ENCODE measurements at places on chromosomes 4 and X.
A peak's percentile ranks its signal among the peaks of the same experiment; 100 is the strongest.

DNA sequence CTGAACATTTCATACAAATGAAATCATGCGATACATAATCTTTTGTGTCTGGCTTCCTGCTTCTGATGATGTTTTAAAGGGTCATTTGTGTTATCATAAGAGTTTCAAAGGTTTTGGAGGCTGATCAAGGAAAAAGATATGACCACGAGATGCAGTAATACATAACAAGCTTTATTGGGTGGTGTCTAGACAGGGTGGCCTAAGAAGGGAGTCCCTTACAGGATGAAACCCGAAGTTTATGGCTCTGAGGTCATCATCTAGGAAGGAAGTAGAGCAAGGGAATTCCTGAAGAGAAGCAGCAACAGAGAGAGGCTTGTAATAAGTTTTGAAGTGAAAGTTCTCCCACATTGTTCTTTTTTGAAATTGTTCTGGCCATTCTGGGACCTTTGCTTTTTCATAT, 40.8 kb upstream of the SOD3 start:
- DNase-seq: no peak

DNA sequence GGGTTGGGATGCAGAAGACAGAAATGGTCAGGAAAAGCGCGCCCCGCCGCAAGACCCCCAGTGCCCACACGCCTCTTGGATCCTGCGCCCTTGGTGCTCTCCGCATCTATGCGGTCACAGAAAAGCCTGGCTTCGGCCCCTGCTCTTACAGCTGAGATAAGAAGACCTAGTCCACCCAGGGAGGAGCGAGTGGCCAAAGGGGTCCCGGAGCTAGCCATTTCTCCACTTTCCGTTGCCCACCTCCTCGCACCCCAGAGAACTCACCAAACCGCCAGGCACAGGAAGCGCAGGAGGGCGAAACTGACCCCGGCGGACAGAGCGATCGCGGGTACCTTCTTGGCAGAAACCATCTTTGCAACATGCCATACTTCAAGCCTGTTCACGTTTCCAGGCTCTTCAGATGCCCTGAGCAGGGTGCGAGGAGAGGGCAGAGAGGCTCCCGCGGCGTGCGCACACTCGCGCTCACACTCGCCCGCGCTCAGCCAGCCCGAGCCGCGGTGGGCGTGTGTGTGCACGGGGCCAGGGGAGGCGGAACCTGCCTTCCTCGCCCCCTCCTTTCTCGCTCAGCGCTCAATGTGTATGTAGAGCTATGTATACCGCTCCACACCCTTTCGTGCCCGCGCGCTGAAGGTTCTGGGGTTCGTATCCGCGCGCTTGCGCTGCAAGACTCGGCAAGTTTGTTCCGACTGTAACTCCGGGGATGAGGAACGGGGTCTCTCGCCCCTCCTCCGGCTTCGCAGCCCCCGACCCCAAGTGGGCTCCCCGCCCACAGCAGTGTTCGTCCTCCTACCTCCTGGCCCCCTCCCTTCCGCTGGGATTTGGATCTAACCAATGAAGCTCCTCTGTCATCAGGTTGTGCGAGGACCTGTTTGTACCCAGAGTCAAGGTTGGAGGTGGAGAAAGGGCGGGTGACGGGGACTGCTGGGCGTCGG, at the start of gene GABRA4:
GABRA4 (minus strand) TSS at position 507 of the 932 bp plus-strand sequence; CDS start at position 350, 157 bp downstream.
- no peak for DNase-seq

DNA sequence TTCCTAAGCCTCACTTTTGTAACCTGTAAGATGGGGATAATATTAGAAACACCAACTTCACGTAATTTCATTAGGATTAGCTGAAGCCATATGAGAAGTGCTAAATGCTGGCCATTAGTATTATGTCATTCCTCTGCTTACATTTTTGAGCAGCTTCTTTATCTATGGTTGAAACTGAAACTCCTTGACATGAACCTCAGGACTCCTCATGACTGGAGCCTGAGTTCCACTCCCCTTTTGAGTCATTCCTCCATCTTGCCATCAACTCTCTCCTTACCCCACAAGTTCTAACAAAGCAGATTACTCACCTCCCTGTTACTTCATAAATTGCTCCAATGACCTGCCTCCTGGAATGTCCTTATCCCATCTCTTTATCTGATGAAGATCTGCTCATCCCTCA, 123.2 kb upstream of the KCNIP4 start:
- DNase-seq: peak; percentile 55

- DNase-seq: no peak
Measured at GRCh38 chrX:79371101-79371500, 4.0 kb upstream of the ITM2A start.

DNA sequence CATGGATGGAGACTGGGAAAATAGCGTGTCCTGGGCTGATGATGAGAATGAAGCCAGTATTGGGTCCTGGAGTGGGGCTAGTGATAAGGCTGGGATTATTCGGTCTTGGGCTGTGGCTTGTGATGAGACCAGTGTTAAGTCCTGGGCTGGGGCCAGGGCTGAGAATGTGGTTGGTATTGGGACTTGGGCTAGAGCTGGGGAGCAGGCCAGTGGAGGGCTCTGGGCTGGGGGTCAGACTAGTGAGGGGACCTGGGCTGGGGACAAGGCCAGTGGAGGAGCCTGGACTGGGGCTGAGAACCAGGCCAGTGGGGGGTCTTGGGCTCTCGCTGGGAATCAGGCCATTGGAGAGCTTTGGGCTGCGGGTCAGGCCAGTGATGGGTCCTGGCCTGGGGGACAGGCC, 6.7 kb downstream of the ARMCX4 start:
- DNase-seq: no peak

GRCh38 chr4:155122382-155122781, 86.1 kb upstream of the NPY2R start:
- no peak for DNase-seq

DNA sequence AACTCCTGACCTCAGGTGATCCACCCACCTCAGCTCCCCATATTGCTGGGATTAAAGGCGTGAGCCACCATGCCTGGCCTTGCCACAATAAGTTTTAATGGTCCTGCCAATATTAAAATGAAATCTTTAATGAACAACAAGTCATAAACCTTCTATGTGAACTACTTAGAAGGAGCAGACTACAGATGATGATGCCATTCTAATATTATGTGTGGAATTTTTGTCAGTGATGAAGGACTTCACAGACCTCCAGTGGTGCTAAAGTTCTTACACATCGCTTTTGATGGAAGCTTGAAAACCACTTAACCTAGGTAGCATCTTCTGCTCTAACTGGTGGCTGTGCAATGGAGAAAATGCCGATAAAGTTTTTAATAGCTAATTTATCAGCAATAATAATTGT, 331.4 kb downstream of the CCSER1 start:
- DNase-seq: no peak

DNA sequence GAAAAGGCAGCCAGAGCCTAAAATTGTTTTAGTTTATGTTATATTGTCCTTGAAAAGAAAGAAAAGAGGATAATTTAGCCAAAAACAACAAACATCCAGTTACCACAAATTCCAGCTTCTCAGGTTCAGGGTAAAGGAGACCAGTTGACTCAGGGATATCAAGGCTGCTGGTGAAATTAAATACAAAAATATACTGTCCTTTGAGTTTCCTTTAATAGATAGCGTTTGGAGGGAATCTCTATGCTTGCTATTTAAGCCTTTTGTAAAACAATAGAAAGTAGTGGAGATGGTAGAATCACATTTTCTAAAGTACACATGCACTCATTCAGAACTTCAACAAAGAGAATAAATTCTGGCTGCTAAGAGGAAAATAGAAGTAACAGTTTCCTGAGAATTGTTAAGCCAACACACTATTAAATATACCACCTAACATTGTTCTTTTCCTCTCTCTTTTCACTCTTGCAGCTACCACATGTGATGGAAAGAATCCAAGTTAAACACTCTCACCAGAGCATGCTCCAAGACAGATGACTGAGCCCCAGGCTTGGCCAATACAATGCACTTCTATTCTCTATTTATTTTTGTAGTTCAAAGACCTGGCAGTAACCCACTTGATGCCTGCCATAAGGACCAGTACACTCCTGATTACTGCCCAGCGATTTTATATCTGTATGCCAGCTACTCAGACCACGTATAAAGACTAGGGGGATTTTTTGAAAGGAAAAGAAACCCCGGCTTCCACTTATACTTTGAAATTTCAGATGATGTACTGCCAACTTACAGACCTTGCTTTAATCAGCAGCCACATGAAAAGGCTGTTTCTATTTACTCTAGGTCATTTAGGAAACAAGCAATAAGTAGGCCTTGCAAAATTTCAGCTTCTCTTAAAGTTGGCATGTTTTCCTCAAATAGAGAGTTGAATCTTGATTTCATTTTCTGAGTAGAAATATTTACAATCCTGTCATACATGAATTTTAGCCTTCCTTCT, 756.9 kb downstream of the FAT4 start:
- peak; percentile 86 for DNase-seq

- DNase-seq: peak; percentile 0
Measured at GRCh38 chr4:23269566-23269965, 576.8 kb downstream of the GBA3 start.

- DNase-seq: no peak
Measured at GRCh38 chr4:11116940-11117339, 311.8 kb downstream of the HS3ST1 start.

DNA sequence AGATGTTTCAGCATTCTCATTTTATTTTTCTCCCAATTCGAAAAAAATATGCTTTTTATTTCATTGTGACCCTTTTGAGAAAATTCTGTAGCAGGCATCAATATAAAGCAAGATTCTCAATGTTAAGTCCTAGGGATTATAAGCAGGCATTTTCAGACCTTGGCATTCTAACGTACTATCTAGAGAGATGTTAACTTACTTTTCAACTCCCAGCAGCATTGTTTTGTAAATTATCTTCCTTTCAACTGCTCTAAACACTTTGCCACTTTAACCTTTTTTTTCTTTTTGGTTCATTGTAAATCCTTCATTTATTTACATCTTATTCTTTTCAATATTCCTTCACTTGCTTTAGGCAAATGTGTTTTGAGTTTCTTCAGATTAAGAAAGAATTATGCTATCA, 333.2 kb downstream of the ARHGAP24 start:
- no peak for DNase-seq

GRCh38 chrX:123324625-123325024, 140.5 kb downstream of the GRIA3 start:
- DNase-seq: peak; percentile 12

DNA sequence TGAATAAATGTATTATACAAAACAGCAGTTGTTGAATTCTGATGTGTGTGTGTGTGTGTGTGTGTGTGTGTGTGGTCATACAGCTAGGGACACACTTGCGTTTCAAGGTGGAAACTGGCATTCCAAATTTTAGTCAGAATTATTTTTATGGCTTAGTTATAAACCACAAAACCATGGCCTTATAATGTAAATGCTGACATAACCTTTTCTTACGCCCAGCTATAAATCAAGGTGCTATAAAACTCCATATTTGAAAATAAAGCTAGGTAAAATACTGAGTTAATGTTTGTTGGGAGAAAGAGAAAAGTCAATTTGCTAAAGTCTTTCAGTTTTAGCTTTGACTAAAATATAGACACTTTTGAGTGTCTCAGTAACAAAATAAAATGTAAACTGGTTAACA, 345.1 kb upstream of the NR3C2 start:
- DNase-seq: no peak

DNA sequence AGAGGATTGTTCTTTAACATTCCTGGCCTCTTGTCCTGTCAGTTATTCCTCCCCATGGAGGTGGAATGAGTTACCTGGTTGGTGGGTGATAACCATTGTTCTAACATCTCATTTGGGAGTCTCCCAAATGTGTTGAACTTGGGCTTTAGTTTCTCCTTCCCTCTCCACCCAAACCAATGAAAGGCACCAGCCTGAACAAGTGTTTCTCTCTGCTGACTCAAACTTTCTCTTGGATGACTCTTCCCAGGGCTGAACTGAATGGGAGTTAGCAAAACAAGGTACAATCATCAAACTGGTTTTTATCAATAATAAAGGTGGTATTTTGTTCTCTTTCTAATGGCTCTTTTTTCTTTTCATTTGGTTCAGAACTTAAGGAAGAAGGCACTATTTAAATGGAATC, 2.7 kb downstream of the DYNLT3 start:
- DNase-seq: no peak

- no peak for DNase-seq
Measured at GRCh38 chr4:110108422-110108821, 90.0 kb downstream of the ELOVL6 start.

DNA sequence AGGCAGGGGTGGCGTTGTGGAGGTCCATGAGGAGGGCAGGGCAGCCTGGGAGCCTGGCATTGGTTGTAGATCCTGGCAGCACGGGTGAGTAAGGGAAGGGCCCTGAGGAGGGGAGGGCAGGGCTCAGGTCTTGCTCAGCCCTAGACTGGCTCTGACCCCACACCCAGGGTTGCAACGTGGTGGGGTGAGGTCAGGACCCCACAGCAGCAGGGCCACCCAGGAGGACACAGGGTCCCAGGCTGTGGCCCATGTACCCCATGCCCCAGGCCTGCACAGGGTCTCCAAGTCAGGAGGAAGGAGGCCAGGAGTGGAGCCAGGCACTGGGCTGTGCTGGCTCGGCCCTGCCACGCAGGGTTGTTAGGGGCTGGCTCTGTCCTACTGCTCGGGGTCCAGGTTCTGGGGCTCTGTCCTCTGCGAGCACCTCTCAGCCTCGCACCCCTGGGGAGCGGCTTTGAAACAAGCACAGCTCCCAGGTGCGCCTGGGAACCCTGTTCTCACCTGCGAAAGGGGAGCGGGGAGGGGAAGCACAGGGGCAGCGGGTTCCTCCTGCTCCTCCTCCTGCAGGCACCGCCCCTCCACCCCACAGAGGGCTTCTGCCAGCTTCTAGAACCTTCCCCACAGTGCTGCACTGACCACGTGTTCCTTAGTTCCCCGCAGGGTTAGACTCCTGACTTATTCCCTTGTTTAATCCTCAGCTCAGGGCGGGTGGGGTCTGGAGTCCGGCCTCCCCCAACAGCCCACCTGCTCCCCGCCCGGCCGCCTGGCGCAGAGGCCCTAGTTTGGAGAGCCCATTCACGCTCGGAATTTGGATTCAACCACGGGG, 20.4 kb downstream of the MSANTD1 start:
- DNase-seq: no peak

GRCh38 chr4:123824524-123824923, 427.9 kb downstream of the SPRY1 start:
- DNase-seq: peak; percentile 52

GRCh38 chr4:158450741-158451140, 70.9 kb upstream of the RXFP1 start:
- DNase-seq: peak; percentile 67

- DNase-seq: no peak
Measured at GRCh38 chrX:9438933-9439494, 25.8 kb upstream of the TBL1X start.

DNA sequence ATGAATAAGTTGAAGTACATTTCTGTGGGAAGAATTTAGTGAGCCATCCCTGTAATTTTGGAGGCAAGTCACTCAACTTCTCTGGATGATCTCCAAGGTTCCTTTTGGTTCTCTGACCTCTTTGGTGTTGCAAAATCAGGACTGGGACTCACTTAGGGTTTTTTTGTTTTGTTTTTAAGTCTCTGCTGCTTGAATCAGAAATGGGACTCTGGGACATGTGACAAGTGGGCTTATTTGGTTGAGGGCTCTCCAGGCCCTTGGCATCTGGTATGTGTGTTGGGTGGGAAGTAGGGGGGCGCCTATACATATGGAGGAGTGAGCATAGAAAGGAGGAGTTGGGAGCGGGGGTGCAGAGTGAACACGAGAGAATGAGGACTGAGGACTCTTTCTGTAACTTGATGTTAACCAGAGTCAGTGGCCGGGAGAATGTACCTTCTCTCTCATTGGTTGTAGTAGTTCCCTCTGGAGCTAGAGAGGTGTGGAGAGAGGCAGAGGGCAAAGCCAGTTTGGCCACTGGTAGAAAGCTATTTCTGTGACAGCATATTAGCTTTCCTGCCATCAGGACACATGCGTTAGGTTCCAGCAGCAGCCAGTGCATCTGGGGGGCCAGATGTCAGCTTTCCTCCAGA, 1.9 kb downstream of the ARHGAP10 start:
- peak; percentile 85 for DNase-seq
